ENCODE measurements at places on chromosomes 12 and 14.

DNA sequence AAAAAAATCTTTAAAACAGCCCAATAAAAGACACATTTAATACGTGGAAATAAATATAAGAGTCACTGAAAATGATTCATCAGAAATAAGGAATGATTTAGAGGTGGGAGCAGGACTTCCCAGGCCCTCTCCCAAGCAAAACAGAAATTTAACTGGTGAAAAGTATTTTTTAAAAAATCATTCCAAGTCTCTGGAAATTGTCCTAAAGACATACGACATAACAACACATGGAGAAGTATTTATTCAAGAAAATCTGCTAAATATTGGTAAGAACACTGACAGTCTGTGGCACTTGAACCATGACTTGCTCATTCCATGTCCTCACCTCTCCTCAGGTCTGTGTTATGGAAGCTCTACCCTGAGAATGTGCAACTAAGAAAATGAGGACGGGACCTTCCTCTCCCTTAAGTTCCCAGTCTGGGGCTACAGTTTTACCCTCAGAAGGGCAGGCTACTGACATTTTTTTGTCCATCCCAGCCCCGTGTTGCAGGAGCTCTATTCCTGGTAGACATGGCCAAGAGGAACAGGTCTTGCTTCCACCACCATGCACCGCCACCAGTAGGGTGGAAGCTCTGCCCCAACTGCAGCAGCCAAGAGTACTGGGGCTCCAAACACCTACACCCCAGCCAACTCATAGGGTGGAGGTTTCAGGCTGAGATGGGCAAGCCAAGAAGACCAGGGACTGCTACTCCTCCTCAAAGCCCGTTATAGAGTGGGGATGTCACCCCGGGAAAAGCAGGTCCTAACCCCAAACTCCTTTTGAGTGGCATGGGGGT, 193.0 kb downstream of the CRADD start:
- no peak for DNase-seq

- DNase-seq: no peak
These were observed 33.3 kb downstream of the SUPT16H start for GRCh38 chr14:21350539-21350938.

DNA sequence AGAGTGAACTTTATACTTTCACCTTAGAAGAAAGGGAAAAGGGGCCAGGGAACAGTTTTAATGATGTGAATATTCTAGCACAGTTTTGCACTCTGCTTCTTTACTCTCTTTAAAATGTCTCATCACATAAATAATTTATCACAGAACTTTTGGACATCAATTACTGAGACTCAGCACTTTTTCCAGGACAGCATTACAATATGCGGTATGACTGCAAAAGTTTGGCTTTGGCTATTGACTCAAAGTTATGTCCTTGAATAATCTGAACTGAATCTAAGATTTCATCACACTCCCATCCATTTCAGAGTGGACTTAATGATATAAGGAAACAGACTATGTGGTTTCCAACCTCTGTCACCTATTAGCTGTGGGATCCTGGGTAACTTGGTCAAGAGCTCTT, 11.7 kb downstream of the CCER1 start:
- DNase-seq: no peak

DNA sequence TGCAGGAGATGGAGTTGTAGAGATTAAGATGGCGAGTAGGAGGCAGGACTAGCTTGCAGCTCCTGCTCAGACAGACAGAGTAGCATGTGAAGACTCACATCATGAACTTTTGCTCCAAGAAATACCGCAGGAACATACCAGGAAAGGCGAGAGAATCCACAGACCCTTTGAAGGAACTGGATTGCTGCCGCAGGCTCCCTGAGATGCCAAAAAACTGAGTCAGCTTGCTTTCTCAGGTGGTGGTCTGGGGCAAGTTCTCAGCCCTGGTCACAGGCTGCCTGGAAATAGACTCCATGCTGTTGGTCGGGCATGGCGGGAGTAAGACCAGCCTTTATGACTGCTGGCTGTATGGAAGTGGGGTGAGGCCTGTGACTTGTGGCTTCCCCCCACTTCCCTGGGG, 163.6 kb upstream of the NAV3 start:
- DNase-seq: no peak

All from WTC11 (cell line).